ENCODE measurements at places on chromosomes 16 and 17. TPM values are rescaled to one million over a fixed set of nuclear protein-coding genes. Genes with fewer than 3 reads are reported as not detected.

Gene PRDM7
- total RNA-seq, result not detected

Gene TEX14
- not detected for total RNA-seq

Gene DLX4
- total RNA-seq, result not detected

Gene ADAD2
- not detected for total RNA-seq

Gene TMC7
- total RNA-seq, result under 0.01 TPM

Gene FAM20A
- 7.6 TPM for total RNA-seq

Gene P2RX1
- not detected for total RNA-seq

Gene BOLA2B
- total RNA-seq, result 413 TPM

Gene SLC13A2
- total RNA-seq, result not detected
